ENCODE measurements at places on chromosomes 11 and 22. TPM values are rescaled to one million over a fixed set of nuclear protein-coding genes. Genes with fewer than 3 reads are reported as not detected.

DNA sequence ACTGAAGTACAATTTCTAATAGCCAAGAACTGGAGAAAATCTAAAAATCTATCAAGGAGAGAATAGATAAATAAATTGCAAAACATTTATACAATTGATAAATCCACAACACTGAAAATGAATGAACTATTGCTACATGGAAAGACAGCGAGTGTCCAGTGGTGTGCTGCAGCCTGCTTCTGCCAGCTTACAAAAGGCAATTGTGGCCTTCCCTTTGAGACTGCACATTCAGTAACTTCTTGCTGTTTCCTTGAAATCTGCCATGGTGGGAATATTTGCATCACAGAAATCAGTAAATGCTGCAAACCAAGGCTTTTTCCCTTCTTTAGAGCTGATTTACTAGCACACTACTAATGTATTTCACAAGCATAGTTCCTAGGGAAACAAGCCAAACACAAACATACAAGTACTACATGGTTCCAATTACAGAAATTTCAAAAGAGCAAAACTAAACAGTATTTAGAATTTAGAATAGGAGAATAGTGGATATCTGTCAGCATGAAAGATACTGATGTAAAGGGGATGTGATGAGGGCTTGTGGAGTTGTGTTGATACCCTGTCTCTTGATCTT is 76.9 kb upstream of the TRIM77 start:
- no peak for DNase-seq

DNA sequence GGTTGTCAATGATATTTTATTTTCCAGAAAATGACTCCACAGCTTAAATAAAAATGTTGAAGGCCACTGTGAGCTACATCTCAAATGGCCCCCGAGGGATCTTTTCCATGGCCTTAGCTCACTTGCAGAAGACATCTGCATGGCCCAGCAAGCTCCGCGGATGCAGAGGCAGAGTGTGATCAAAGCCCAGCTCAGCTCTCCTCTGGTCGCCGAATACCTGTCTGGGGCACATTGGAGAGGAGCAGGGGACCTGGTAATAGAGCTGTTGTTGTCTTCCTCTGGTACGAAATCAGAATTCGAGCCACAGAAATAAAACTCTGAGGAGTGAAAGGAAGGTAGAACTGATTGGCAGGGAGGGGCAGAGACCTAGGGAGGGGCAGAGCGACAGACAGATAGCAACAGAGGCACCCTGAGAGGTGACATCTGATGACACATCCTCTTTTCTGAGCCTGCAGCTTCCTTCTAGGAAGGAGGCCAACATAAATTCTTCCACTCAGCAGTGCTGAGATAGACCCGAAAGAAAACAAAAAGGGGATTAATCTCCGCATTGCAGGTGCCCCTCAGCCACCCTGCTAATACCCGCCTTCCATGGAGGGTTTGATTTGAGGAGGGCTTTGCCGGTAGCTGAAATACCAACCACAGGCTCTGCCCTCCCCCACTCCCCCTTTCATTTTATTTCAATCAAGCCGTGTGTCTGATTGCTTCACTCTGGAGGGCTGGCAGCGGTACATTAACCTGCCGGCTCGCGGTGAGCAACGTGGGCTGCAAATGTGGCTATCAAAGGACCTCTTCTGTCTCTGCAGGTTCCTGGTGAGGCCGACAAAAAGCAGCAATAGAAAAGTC is 759.4 kb downstream of the OPCML start:
- DNase-seq = peak; percentile 57

GRCh38 chr11:59135648-59136461 is 6.8 kb upstream of the FAM111A start:
- peak; percentile 96 for DNase-seq

DNA sequence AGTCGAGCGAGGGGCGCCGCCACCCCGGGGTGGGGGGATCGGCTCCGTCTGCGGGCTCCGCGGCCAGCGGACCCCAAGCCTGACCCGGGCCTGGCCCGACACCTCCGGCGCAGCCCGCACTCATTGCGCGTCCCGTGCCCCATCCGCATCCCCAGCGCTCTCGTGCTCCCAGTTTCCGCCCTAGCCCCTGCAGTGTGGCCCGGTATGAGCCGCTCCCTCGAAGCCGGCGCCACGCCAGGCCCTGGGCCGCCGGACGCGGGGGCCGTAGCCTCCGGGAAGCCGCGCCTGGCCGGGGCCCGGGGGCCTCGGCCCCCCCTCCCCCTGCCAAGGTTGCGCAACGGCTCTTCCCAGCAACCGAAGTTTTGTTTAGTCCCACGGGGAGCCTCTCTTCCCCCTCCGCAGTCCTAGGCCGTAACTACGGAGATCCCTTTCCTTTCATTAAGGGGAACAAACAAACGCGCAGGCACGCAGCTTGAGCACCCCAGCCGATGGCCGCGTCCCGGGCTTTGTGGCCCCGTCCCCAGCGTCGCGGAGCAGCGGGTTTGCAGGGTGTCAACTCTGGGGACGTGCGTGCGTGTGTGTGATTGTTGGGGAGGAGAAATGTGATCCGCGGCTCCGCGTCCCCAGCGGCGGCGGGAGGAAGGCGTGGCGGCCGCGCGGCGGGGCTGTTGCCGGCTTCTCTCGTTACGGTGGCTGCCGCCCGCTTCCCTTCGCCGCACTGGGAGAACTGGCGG is 883 bp downstream of the HIPK3 start:
- DNase-seq = peak; percentile 89

Gene PRAME
- 0.44 TPM for total RNA-seq
